Esophagus squamous epithelium (tissue), 5 donors: ENCODE measurements at places on chromosomes 6 and 20.

GRCh38 chr6:108622641-108623298 is 62.1 kb downstream of the FOXO3 start:
- no peak for DNase-seq

DNA sequence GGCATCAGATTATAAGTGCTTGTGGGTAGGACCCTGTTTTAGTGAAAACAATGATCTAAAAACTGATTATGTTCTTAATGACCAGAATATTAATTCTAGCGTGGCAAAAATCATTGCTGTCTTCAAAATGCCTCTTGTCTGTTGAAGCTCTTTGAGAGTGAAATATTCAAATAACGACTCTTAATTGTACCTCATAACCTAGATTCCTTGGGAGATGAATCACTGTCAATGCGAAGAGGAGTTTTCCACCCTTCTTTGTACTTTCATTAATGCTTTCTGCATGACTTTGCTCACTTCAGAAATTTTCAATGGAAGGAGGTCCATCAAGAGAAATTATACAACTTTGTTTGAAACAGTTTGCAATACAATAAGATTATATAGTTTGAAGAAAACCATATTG is 71.5 kb downstream of the CRYBG1 start:
- no peak for DNase-seq

- no peak for DNase-seq
Measured at GRCh38 chr6:4899249-4900034, 104.4 kb downstream of the RPP40 start.

DNA sequence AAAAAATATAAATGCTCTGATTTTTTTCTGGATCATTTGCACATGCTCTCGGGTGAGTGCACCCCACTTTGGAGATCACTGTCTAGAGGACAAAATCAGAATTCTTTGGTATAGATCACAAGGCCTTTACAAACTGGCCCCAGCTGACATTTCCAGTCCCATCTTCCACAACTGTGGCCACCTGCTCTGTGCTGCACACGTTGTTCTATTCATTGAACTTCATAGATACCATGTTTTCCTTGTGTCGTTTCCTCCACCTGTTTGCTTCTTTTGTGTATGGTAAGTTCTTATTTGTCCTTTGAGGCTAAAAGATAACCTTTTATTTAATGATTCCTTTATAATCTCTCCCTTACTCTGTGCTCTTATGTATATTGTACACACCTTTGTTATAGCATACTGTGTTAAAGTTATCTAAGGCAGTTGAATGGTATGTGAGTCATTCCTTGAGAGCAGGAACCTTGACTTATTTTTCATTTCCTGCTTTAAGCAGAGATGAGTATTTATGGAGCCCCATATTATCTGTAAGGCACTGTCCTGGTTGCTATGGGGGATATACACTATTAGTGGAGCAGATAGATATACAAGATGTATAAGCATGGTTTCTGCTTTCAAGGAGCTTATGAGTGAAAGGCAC is 12.0 kb upstream of the SLC17A5 start:
- no peak for DNase-seq

DNA sequence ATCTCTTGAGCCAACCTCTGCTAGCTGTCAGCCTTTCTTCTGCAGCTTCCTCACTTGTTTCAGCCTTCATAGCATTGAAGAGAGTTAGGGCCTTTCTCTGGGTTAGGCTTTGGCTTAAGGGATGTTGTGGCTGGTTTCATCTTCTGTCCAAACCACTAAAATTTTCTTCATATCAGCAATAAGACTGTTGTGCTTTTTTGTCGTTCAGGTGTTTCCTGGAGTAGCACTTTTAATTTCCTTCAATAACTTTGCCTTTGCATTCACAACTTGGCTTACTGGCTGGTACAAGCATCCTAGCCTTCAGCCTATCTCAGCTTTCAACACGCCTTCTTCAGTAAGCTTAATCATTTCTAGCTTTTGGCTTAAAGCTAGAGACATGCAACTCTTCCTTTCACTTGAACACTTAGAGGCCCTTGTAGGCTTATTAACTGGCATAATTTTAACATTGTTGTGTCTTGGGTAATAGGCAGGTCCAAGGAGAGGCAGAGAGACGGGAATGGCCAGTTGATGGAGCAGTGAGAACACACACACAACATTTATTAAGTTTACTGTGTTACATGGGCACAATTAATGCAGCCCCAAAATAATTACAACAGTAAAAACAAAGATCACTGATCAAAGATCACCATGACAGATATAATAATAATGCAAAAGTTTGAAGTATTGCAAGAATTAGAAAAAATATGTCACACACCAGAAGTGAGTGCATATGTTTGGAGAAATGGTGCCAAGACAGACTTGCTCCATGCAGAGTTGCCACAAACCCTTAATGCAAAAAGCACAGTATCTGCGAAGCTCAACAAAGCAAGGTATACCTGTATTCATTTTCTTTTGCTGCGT is 98.6 kb downstream of the HIVEP1 start:
- no peak for DNase-seq

- no peak for DNase-seq
Measured at GRCh38 chr20:34475979-34476736, 40.1 kb upstream of the DYNLRB1 start.

GRCh38 chr6:3193102-3193849 is 34.2 kb downstream of the TUBB2B start:
- no peak for DNase-seq

DNA sequence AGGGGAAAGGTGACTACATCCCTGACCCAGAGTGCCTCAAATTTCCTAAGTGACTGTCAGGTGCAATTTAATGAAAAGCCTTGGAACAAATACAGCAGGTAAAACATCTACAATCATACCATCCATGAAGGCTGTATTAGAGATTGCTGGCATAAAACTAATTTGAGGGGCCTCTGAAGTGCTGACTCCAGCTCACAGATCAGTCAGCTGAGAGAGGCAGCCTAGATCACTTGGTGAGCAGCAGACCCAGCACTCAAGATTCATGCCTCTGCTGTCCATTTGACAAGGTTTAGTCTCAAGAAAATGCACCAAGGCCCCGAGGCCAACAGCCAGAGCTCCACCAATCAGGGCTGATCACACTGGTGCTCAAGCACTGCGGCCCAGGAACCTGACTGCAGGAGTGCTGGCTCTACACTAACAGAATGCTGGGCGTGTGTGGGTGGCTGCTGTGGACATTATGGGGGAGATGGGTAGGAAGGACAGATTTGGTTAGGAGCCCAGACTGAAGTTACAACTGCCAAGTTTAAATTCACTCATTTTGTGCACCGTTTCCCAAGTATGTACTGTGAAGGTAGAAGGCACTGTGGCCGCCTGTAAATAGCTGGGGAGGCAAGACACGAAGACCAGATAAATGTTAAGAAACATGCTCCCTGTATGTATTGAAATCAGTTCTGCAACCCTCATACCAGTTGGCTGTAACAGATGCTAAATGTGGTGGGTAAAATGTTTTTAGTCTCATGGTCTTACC is 28.2 kb downstream of the SNX5 start:
- DNase-seq = no peak

DNA sequence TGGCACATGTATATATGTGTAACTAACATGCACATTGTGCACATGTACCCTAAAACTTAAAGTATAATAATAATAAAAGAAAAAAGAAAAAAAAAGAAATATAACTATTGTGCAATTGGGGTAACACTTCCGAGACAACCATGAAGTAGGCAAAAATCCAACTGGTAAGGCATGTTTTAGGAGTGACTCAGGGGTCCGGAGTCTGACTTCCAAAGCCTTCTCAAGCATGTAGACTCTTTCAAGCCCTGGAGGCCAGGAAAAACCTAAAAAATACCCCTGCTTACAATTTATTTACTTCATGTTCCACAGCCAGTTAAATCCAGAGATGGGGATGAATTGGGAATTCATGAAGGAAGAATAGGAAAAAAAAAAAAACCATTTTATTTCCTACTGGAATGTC is 161.3 kb upstream of the PHACTR1 start:
- no peak for DNase-seq

- no peak for DNase-seq
Measured at GRCh38 chr6:56863366-56863765, 91.5 kb upstream of the BEND6 start.

DNA sequence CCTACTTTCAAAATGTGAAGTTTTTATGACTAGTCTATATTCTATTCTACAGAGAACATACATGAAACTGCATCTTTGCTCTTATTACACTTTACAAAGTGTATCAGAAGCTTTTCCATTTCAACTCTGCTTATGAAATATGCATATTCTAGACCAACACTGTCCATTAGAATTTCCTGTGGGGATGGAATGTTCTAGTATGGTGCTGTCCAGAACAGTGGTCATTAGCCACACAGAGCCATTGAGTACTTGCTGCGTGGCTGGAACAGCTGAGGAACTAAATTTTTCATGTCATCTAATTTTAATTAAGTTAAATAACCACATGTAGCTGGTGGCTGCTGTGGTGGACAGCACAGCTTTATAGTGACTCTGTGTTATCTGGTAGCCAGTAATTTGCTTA is 105.9 kb upstream of the PDE10A start:
- DNase-seq = no peak

GRCh38 chr6:44976677-44977641 is 351.2 kb upstream of the RUNX2 start:
- DNase-seq = no peak

DNA sequence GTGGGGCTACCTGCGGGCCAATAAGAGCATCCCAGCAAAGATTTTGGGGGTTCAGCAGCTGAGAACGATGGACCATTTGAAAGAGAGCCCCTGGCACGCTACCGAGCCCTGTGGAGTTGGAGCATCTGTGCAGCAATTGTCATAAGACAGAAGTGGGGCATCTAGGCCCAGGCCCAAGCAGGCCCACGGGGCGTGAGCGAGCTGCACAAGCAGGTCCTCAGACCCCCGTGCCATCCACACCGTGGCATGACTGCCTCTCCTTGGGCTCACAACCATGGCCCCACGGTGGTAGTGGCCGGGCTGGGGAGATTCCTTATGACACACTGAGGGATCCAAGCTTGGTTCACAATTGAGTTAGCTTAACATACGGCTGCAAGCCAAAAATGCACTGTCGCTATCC is 103.3 kb upstream of the AGPAT4 start:
- no peak for DNase-seq
